Activated CD8-positive, alpha-beta memory T cell treated with anti-CD3 and anti-CD28 coated beads for 1 hour (primary cell): ENCODE measurements at places on chromosomes 7 and 10.

GRCh38 chr7:140316165-140316661 lies 82.1 kb downstream of the SLC37A3 start:
- DNase-seq: no peak

DNA sequence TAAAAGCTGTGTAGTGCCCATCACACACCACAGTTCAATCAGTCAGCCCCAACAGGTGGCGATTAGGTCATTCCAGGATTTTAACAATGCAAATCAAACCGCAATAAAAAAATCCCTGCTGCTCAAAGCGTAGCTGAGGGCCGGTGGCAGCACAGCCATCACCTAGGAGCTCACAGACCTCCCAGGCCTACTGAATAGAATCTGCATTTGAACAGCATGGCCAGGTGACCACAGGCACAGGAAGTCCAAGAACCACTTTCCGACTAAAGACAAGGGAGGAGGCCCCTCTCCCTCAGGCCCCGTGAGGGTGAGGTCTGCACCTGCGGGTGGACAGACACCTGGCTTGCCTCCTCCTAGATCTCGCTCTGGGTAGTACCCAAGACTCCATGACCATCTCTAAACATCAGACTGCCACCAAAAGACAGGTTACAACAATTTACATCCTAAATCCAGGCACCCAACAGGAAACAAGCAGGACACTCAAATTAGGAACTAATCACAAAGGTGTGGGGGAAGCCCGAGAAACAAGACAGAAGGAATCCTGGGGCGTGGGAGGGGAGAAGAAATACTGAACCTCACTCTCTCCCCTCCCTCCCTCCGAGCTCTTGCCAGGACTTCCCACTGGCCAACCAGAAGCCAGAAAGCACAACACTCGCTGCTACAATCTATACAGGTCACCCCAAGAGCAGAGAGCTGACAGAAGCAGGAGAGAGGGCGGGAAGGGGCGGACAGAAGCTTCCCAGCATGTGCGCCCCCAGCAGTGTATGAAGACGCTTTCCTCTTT lies 19.2 kb downstream of the GNA12 start:
- DNase-seq: no peak

GRCh38 chr10:92750791-92751533 lies 61.2 kb downstream of the HHEX start:
- DNase-seq: no peak

DNA sequence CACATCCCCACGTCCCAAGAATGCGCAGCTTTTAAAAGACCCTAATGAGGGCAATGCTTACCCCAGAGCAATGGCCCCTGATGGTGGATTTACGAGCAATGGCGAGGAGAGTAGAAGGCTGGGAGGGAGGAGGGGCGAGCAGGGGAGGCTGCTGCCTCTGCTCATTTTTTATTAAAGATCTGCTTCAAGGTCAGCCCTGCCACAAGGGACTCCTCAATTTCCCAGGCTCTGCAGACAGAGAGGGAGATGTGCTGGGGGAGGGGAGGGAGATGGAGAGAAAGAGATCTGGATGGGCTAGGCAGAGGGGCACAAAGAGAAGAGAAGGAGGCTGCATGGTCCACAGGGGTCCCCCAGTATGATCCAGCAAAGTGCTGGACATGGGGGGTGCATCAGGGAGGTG lies 7.8 kb upstream of the SRRM3 start:
- no peak for DNase-seq

DNA sequence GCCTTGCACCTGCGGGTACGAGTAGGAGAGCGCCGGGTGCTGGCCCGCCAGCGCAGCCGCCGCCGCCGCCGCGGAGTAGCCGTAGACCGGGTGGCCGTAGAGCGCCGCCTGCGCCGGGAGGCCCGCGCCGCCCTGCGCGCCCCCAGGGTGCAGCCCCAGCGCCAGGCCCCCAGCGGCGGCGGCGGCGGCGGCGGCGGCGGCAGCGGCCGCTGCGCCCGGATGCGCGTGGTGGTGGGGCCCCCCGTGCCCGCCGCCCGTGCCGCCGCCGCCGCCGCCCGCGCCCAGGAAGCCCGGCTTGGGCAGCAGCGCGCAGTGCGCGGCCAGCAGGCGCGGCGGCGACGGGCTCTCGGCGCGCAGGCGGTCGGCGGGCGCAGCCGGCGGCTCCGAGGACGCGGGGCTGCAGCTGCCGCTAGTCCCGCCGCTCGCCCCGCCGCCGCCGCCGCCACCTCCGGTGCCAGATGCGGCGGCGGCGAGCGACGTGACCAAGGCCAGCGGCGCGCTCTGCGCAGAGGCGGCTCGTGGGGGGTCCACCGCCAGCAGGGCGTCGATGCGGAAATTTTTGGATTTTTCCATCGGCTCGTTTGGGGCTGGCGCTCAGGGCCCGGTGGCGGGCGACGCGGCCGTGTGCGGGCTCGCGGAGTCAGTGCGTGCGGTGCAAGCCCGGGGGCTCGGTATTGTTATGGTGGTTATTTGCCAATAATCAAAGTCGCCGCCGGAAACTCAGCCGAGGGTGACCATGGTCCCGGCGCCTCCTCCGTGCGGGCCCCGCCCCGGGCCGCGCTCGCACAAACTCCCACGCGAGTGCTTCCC lies 480 bp downstream of the MNX1 start:
- DNase-seq: no peak

- no peak for DNase-seq
Observed at GRCh38 chr10:16965740-16966447, 148.7 kb upstream of the RSU1 start.

DNA sequence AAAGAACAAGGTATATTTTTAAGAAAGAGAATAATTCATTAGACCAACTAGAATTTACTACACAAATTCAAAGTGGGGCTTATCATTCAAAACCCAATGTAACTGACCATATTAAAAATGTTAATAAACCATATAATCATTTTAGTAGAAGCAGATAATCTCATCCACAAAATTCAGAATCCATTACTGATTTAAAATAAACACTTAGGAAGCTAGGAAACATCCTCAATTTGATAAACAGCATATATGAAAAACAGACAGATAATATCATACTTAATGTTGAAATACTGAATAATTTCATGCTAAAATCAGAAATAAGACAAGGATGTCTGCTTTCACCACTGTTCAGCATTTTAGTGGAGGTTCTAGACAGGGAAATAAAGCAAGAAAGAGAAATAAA lies 902.8 kb upstream of the PHF14 start:
- no peak for DNase-seq

DNA sequence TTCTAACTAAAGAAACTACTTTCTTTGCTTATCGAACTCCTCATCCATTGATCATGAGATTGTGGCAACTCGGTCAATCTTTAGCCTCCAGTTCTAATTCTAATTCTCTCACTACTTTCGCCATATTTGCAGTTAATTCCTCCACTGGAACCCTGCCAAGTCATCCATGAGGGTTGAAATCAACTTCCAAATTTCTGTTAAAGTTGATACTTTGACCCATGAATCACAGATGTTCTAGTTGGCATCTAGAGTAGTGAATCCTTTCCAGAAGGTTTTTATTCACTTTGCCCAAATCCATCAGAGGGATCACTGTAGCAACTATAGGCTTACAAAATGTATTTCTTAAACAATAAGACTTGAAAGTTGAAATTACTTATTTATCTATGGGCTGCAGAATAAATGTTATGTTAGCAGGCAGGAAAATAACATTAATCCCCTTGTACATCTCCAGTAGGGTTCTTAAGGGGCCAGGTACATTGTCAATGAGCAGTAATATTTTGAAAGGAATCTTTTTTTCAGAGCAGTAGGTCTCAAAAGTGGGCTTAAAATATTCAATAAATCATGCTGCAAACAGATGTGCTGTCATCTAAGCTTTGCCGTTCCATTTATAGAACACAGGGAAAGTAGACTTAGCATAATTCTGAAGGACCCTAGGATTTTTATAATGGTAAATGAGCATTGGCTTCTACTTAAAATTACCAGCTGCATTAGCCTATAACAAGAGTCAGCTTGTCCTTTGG lies 39.4 kb downstream of the CCDC71L start:
- DNase-seq: no peak

- DNase-seq: no peak
Observed at GRCh38 chr10:95282107-95282506, 8.7 kb downstream of the PDLIM1 start.

GRCh38 chr7:2965745-2966270 lies 77.9 kb downstream of the CARD11 start:
- no peak for DNase-seq

DNA sequence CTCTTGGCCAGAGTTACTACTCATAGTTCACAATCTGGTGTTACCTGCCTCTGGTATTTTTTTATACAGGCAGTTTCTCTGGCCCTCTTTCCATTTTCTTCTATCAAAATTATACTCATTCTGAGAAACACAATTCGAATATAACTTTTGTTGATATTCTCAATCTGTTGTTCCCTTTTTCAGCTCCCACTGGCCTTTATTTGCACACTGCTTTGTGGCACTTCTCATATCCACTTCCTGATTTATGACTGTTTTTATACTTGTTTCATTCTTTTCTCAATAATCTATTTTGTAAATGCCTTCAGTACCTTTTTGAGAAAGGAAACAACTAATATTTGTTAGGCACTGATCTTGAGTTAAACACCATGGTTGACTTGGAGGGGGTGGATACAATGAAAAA lies 93.8 kb upstream of the HDAC9 start:
- DNase-seq: no peak
